Umbilical cord (tissue), 2 donors: ENCODE measurements at places on chromosomes 1 and 21.

- DNase-seq = no peak
Measured at GRCh38 chr1:224540535-224540934, 75.6 kb upstream of the CNIH3 start.

- no peak for DNase-seq
Measured at GRCh38 chr1:67582625-67583461, 102.2 kb upstream of the GADD45A start.

DNA sequence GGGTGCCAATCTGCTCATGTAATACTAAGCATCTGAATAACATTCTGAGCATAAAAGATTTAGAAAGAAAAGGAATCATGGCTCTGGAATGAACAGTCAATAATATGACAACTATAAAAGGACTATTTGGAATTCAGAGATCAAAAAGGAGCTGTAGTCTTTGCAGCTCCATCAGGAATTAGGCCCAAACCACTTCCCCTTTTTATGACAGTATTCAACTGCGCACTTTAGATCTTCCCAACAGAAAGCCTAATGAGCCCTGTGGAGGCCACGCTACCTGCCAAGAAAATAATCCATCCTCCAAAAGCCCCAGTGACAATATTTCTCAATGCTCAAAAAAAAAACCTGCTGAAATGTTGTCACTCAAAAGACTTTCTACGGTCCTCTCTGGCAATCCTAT, 163.2 kb downstream of the SNX7 start:
- no peak for DNase-seq

- peak; percentile 45 for DNase-seq
Measured at GRCh38 chr1:160575112-160575664, 4.1 kb downstream of the CD84 start.

- no peak for DNase-seq
Measured at GRCh38 chr1:110060034-110060661, 10.3 kb downstream of the ALX3 start.

- peak; percentile 96 for DNase-seq
Measured at GRCh38 chr1:218817691-218818465, 355.8 kb upstream of the LYPLAL1 start.

DNA sequence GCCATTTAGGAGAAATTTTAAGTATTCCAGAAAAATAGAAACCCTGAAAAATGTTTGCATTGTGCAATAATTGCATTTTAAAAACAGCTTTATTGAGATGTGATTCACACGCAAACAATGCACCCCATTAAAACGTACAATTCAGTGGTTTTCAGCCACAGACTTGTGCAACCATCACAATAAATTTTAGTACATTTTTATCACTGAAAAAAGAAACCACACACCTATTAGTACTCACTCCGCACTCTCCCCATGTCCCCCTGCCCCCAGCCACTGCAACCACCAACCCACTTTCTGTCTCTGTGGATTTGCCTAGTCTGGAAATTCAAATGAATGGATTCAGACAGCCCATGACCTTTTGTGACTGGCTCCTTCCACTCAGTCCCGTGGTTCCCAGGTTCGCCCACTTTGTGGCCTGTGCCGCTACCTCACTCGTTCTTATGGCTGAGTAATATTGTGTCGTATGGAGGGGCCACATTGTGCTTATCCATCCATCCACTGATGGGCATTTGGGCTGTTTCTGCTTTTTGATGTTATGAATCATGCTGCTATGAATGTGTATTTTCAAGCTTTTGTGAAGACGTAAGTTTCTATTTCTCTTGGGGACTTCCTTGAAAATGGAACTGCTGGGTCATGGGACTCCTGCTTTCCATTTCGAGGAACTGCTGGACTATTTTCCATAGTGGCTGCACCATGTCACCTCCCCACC, 147.7 kb upstream of the ARHGEF16 start:
- DNase-seq = no peak

DNA sequence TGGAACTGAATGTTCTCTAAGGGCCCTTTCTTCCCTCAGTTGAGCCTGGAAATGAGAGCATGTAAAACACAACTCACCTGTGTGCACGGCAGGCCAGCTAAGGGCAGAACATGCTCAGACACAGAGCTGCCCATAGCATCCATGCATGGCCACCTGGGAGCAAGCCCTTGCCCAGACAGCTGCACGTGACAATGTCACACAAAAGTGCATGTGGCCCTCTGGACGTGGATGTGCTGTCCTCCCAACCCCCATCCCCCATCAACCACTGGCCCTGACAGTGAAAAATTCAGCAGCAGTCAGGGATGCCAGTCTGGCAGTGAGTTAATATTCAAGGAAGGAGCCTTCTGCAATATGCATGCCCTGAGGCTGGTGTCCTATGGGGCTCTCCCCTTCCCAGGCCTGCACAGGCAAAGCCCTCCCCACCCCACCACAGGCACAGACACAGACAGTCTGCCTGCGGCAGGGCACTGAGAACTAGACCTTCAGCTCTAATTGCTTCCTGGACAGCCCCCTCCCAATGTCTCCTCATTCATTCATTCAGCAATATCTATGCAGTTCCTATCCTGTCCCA, 14.6 kb upstream of the COL16A1 start:
- peak; percentile 25 for DNase-seq

DNA sequence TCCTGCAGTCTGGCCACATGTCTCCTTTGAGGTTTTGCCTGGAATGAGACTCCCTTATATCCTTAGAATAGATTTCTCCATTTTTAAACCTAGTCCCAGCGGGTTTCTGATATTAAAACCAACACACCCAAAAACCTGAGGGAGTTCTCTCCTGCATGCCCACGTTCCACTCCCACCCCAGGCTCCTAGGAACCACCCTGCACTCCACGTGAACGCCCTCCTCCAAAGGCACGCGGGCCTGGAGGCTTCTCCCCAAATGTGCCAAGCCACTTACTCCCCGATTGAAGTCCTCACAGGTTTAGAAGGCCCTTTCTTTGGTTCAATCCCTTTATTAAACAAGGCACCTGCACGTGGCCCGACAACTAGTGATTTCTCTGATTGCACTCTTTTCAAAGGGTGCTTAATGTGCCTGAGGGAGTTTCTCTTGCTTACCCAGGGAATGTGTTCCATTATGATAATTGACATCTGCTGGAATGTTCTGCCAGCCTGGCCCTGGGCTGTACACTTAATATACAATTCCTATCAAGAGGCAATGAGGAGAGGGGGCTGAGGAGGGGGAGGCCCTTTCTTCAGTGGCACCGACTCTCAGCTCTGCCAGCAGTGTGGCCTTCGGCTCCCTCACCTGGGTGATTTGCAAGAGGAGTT, 104.3 kb upstream of the ADAR start:
- DNase-seq = no peak

GRCh38 chr21:45845063-45845769, 136.4 kb upstream of the COL6A1 start:
- DNase-seq = no peak

DNA sequence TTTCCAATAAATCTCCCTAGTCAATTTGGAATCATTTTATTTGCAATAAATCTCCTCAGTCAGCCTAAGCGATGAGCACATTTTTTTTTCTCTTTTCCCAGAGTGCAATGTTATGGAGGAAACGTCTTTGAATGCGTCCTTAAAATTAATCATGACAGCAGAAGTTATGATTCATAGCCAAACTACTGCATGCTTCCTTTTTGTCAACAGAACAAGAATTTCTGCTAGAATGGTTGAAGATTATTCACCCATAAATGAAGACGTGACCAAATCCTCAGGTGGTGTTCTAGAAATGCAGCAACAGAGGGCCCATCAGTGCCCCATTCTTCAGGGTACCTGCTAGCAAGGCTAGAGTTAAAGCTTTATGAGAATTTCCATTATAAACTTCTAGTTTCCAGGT, 407.9 kb upstream of the PKN2 start:
- DNase-seq = peak; percentile 78

- no peak for DNase-seq
Measured at GRCh38 chr1:36231191-36231590, 6.9 kb downstream of the THRAP3 start.

DNA sequence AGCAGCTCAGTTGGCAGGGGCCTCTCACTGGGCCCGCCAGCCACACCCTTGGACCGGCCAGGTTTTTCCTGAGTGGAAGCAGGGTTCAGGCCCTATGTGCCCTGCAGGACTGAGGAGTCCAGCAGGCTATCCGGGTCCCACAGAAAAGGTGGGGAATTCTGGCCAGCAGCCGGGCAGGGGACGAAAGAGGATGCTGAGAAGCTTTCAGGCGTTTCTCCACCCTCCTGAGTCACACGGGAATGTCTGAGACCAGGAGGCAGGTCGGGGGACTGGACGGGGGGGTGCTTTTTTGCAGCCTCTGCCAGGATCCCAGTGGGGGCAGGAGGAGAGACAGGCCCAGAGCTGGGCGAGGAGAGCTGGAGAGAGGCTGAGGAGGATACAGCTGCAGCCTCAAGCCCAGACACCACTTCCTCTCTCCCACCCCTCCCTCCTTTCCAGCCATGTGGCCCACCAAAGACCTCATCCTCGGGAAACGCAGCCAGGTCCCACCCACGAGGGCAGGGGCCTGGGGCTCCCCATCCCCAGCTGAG, 105.4 kb downstream of the SPSB1 start:
- peak; percentile 83 for DNase-seq

DNA sequence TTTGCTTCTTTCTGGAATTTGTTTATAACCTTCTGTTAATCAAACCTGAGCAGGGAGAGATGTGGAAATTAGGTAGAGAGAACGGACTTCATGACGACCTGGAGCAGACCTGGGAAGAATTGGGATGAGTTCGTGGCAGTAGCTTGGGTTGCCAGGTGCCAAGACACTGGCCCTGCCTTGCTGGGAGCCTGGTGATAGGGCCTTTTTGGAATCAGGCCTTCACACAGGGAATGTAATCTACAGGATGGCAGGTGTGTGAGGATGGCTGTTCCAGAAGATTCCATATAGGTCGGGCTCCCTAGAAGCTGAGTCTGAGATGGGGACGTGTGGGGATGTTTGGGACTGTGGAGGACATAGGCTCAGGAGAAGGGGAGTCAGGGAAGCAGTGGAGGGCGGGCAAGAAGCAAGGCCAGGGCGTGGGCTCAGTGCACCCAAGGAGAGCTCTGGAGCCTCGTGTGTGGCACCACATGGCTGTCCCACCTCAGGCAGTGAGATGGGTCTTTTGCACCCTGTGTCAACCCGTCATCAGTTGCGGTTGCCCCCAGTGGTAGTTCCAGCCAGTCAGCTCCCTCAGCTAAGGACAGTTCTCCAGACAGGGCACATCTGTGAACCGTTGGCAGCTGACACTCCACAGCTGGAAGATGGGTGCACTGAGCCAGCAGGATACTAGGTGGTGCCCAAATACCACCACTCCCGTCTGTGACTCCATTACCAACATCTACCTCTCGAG, 395.9 kb downstream of the MATN1 start:
- DNase-seq = no peak

GRCh38 chr1:23251812-23252211, 34.5 kb upstream of the HTR1D start:
- DNase-seq = no peak

- DNase-seq = peak; percentile 81
Measured at GRCh38 chr1:230899841-230900251, 31.5 kb upstream of the C1orf198 start.

GRCh38 chr21:40752125-40752524, 94.8 kb downstream of the DSCAM start:
- peak; percentile 56 for DNase-seq

DNA sequence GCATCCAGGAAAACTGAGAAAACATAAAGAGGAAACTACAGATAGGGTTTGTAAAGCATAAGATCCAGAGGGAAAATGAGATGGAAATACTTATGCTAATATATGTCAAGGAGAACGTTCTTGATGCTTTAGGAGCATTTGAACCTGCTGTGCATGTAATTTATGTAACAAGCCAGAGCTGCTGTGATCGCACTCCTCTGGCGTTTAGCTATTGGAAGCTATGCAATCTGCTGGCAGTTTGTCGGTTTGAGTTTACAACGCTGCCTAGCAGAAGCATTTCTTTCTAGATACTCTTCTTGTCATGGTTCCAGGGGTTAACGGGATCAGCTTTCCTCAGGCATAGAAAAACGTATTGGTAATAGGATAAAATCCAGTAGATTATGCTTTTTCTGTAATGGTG, 182.7 kb downstream of the KCNH1 start:
- DNase-seq = peak; percentile 31

- DNase-seq = no peak
Measured at GRCh38 chr1:186812570-186812969, 16.2 kb upstream of the PLA2G4A start.

- DNase-seq = no peak
Measured at GRCh38 chr1:234639961-234640360, 30.0 kb upstream of the IRF2BP2 start.

GRCh38 chr1:31373056-31373896, at the start of gene FABP3:
Gene FABP3 (minus strand): TSS chr1:31373076. CDS start chr1:31373014, 62 bp downstream.
- peak; percentile 86 for DNase-seq

GRCh38 chr1:167714439-167715156, 7.2 kb upstream of the MPZL1 start:
- DNase-seq = peak; percentile 87

GRCh38 chr1:36446271-36446670, 4.0 kb downstream of the OSCP1 start:
- DNase-seq = peak; percentile 29

GRCh38 chr1:232477728-232478127, 152.2 kb downstream of the SIPA1L2 start:
- peak; percentile 86 for DNase-seq

DNA sequence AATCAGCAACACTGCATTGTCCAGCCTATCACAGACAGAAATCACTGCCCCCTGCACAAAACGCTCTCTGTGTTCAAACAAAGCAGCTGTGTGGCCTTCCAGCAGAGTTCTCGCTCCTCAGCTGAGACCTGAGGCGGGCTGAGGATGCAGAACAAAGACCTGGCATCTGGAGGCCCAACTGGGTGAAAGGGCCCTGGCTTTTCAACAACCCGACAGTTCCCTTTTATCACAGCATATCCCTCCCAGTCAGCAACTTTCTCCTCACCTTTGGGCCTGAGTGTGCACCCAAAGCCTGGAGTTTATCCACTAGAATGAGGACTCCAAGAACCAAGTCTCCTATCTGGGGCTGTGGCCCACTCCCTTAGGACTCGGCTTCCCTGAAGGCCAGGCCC, 42.6 kb upstream of the A3GALT2 start:
- no peak for DNase-seq

GRCh38 chr1:114272593-114272992, 118.9 kb upstream of the SYT6 start:
- DNase-seq = no peak

- DNase-seq = no peak
Measured at GRCh38 chr1:7198664-7199063, 413.4 kb downstream of the CAMTA1 start.

- DNase-seq = no peak
Measured at GRCh38 chr1:38433084-38433722, 386.6 kb upstream of the POU3F1 start.

DNA sequence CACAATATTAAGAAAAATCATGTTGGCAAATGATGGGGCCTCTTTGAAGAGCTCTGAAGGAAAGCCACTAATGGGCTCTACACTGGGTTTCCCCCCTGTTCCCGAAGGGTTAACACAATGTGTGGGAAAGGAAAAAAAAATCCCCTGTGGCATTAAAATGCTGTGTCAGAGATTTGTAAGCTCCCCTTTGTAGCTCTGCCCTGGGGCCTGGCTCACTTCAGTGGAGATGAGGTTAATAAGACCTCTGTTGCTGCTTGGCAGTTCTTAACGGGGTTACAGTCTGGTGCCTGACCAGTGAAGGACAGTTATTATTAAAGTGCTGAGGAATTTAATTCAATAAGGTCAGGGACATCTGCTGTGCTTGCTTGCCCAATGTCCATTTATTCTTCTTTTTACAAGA, 129.7 kb upstream of the UBE2U start:
- DNase-seq = peak; percentile 66
